ENCODE measurements at places on chromosomes 1 and 21.

- no peak for DNase-seq
These were observed 426.3 kb downstream of the AGBL4 start for GRCh38 chr1:49597436-49597835.

- DNase-seq, result no peak
These were observed 122.3 kb downstream of the PGBD5 start for GRCh38 chr1:230303822-230304221.

GRCh38 chr21:28675331-28676041 is 317.2 kb downstream of the LTN1 start:
- no peak for DNase-seq

DNA sequence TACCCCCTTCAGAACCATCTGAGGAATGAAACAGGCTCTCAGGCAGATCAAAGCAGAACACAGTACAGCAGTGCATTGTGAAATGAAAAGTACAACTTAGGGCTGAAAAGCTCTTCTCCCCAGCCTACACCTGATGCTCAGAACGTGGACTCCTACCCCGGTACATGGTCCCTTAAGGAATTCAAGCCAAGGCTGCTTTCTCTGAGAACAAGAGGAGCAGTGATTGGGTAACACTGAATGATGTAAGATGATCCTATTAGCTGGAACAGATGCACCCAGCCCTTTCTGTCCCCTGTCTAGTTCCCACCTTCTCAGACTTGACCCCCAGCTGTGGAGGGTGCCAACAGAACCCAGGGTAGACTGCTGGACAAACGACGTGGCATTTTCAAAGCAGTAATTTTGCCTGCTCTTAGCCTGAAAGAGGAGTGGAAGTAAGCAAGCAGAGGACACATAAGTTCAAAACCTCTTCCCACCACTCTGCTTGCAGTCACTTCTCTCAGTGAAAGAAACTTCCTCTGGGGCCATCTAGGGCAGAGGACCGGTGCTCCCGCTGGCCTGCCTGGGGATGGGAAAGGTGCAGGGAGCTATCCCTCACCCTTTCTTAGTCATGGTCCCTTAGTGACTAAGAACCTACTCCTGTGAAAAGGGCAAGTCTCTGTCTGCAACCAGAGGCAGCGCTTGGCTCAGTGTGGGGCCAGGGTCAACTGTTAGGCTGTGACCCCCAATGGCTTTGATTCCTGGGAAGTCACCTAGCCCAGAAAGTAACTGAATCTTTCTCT is 72.7 kb downstream of the TRABD2B start:
- no peak for DNase-seq

GRCh38 chr1:180157108-180157507 is 2.4 kb downstream of the QSOX1 start:
- no peak for DNase-seq

DNA sequence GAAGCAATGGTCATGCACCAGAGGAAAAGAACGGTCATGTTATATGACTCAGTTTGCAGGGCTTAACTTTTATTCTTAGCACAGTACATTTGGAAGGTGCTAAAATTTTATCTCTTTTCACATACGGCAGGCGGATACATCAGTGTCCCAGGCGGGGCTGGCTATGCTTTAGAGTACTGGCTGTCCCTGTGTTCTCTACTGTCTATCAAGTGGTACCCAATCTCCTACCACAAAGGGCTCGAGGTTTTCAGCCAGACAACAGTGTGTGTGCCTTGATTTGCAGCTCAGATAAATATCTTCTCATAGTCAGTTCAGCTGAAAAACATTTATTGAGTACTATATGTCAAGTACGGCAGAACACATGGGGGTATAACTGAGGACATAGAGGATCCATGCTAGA is 65.3 kb downstream of the URB2 start:
- DNase-seq, result no peak

DNA sequence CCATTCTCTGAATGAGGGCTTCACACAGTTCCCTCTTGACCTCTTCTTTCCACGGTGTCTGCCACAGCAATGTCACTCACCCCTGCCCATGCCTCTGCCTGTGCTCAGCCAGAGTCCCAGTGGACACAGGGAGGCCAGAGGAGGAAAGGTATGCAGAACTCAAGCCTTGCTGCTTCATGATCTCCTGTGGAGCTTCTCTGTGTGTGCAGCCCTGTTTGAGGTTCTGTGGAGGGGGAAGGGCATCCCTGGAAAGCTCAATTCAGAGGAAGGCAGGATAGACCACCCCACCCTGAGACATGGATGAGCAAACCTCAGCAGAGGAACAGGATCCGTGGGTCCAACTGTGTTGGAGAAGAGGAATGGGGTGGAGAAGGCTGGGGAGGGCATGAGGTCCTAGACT is 2.0 kb downstream of the HCN3 start:
- no peak for DNase-seq

DNA sequence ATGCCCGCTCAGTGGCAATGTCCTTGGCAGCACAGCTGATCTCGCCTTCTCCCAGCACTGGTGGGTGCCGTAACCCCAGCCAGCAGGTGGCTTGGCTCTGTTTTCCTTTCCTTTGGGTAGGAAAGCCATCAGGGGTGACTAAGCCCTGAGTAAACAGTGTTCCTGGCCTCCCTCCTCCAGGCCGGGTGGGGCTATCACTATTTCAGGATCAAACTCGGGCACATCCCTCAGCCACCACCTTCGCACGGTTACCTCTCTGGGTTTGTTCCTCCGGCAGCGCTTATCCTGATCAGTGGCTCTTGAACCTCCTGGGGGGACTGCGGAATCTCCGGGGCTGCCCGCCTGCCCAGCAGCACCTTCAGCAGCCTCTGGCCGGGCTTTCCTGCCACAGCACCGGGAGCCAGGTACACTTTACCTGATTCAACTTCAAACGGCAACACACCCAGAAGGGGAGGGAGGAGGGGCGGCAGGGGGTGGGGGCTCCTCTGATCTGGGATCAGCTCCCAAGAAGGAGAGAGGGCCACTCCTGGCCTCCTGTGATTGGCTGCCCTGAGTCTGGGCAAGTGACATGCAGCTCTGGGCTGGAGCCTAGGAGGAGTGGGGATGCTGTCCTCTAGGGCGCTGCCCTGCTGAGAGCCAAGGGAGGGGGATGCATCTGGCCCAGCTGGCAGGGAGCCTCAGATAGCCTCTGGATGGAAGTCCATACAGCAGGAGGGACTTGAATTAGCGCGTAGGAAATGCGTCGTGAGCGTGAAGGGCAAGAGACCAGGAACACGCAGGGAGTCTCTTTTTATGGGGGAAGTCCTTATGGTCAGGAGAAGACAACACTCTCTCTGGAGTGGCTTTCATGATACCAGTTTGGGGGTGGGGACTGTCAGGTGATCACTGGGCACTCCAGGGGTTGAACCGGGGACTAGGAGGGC is at the start of gene ASCL5:
TSS of gene ASCL5 (minus strand) at position 353 of the 923 bp plus-strand sequence. CDS start 11,812 bp downstream, outside the sequence.
- DNase-seq, result no peak

GRCh38 chr1:58932859-58933598 is 149.2 kb upstream of the JUN start:
- no peak for DNase-seq

- DNase-seq, result no peak
These were observed 14.2 kb downstream of the CAPN2 start for GRCh38 chr1:223726380-223727001.

DNA sequence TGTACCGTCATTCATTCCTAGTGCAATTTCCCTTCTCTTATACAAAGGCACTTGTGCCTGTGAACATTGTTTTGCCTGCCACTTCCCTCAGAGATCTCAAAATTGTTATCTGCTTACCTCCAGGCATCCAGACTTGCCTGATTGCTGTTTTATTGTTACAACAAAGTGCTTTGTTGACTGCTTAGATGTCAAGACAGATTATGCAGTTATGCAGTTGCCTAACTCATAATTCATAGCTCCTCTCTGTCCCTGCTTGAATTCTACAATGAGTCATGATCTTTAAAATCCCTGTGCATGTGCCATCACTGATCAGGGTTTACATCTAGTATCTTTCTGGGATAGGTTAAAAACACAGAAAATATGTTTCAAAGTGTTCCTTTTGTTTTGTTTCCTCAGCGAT is 24.5 kb downstream of the CXADR start:
- DNase-seq, result no peak

DNA sequence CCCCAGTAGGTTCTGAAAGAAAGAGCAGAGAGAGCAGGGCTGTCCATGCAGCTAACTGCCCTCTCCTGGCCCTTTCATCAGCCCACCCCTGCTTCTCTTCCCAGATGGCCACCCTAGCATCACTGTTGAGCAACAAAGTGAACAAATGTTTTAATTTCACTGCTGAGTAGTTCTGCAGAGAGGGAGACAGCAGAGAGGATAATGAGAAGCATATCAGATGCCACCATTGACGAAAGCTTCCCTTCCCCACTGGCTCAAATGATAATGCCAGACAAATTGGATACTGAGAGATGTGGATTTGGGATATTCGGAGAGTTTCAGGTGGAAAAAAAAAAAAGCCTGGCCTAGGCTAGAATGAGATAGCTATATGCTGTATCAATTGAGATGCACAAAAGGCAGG is 46.8 kb downstream of the ZBTB40 start:
- DNase-seq, result no peak

DNA sequence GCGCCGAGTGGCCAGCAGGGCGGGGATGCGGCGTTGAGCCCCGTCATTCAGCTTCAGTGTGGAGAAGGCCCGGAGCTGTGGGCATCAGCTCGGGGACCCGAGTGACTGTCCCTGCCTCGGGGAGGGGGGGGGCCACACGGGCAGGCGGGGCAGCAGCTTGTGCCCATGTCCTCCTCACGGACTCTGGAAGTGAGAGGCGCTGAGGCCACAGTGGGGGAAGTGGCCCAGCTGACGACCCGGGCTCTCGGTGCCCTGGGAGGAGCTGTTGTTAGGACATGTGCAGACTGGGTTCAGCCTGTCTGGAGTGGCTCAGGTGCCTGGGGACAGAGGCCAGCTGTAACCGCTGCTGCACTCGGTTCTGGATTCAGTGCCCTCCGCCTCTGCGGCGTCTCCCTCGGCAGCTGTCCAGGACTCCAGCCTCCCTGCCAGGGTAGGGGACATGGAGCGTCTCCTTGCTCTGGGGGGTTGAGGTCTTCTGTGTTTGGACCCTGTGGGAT is 71.1 kb downstream of the SKI start:
- DNase-seq, result no peak

GRCh38 chr21:34342476-34342875 is 21.3 kb upstream of the KCNE2 start:
- no peak for DNase-seq

DNA sequence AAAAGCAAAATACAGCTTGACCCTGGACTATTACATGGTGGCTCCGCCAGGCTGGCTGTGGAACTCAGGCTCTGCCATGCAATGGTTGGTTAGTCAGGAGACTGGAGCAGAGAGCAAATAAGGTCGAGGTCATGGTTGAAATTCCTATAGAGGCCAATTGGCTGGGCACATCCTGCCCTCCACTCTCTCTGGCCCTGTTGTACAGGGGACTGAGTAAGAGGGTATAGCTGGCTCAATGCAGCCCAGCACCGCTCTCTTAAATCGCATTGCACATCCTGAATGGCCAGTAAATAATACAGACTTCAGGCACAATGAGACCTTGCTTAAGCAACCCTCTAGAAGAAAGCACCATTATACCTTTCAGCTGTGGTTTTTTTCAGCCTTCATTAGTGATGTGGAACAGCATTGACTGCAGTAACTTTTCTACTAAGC is 59.3 kb upstream of the PPP2R5A start:
- no peak for DNase-seq

DNA sequence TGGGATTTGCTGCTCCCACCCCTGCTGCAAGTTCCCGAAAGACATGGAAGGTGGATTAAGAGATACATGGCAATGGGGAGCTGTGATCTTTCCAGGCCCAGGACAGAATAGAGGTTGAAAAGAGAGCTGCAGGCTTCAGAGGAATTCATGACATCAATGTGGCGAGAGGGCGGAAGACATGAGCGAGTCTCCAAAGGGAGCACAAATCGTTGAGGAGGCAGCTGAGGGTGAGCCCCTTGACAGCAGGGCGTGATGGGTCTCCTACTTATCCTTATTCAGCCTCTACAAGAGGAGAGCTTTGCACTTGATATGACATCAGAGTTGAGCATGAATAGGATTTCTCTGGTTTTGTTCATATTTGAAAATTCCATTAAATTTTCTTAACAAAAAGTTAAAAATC is 45.5 kb upstream of the TACSTD2 start:
- DNase-seq, result no peak

- no peak for DNase-seq
These were observed 99.2 kb downstream of the C1orf21 start for GRCh38 chr1:184485751-184486723.

DNA sequence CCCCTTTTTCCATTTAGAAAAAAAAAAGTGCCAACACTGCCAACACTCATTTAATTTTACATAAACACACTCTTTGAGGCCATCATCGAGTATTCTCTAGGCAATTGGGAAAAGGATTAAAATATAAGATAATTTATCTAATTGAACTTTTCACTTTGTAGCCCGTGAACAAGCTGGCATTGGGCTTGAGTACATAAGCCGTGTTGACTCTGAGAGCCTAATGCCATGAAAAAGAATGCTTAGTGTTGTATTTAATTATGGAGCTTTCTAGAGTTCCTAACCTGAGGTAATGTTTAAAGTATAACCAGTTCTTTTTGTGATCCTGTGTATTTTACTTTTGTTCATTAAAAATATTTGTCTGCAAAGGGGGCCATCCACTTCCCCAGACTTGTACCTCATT is 193.8 kb downstream of the LYPLAL1 start:
- no peak for DNase-seq

DNA sequence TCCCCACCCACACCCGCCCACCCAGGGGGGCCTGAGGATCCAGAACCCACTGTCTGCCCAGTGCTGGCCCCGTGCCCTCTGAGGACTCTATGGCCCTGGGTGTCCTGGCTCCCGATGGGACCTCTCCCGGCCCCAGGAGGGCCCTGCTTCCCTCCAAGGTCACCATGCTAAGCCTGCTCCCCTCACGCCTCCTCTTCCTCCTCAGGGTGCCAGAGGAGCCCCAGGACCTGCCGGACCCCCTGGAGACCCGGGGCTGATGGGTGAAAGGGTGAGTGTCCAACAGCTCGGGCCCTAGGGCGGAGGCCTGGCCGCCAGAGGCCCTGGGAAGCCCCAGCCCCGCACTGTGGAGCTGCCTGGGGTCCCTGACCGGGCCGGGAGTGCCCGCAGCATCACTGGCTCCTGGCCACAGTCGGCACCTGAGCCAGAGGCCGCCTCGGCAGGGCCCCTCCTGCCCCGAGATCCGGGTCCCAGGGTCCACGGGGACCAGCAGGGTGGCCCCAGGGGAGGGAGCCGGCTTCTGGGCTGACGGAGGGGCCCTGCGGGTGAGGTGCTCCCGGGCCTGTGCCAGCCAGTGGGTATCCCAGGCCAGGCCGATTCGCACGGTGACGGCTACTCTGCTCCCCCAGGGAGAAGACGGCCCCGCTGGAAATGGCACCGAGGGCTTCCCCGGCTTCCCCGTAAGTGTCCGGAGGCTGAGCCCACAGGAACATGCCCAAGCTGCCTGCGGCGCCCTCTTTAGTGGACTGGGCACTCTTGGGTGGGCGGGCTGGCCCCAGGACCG is 16.1 kb downstream of the COL6A1 start:
- DNase-seq, result no peak

GRCh38 chr1:218408135-218408534 is 63.0 kb downstream of the TGFB2 start:
- DNase-seq, result no peak

- no peak for DNase-seq
These were observed 31.1 kb downstream of the NFYC start for GRCh38 chr1:40722622-40723021.

GRCh38 chr1:116733476-116734365 is 20.5 kb upstream of the CD2 start:
- no peak for DNase-seq

Data from germinal center (tissue), 1 donor.